ENCODE measurements at places on chromosomes 12 and 14.

DNA sequence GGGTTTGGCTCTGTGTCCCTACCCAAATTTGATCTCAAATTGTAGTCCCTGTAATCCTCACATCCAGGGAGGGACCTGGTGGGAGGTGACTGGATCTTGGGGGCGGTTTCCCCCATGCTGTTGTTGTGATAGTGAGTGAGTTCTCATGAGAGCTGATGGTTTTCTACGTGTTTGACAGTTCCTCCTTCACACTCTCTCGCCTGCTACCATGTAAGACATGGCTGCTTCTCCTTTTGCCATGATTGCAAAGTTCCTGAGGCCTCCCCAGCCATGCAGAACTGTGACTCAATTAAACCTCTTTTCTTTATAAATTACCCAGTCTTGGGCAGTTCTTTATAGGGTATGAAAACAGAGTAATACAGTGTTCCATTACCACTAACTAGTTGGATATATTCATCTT is 10.3 kb upstream of the LRRC23 start:
- DNase-seq, result no peak

- DNase-seq, result no peak
These were observed 16.9 kb upstream of the PNMA1 start for GRCh38 chr14:73731111-73731510.

- peak; percentile 88 for DNase-seq
These were observed 99.2 kb downstream of the DIP2B start for GRCh38 chr12:50603817-50604639.

GRCh38 chr14:39626589-39627576 is 194.7 kb upstream of the FBXO33 start:
- no peak for DNase-seq

- peak; percentile 39 for DNase-seq
These were observed 157.5 kb downstream of the TTC8 start for GRCh38 chr14:88981948-88982347.

DNA sequence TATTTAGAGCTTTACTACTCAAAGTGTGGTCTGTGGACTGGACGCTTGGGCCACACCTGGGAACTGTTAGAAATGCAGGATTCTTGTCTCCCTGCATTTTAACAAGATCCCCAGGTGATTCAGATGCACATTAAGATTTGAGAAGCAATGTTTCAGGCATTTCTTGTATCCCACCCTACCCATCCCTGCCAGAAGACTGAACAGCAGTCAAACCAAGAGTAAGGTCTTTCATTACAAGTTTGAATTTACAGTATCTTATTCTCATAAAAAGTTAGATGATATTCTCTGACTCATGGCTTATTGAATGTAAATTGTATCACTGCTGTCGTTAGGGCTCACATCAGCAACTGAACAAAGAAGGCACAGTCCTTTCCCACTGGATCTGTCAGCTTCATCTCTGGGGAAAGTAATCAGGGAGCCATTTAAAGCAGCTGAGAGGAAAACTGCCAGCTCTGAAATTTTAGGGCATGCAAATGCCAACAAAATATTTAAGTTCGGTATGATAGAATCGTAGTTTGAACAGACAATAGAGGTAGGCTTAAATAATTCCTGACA is 141.1 kb downstream of the AKAP6 start:
- DNase-seq, result no peak

GRCh38 chr12:79250960-79251755 is 386.6 kb downstream of the SYT1 start:
- peak; percentile 36 for DNase-seq

DNA sequence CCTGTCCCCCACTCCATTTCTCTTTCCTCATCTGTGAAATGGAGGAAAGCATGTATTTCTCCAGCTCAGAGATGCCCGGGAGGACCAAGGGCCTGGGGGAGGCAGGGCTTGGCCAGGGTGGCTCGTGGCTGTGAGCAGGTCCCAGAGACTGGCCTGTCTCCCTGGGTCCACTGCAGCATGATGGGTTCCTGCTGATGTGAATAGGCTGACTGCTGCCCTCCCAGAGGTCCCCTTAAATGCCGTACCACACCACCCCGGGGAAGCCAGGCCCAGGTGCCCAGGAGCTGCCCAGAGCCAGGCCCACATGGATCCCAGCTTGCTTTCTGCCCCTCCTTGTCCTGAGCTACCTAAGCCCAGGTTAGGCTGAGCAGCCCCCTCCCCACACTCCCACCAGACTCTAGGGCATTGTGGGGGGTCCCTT is 158.2 kb upstream of the C14orf180 start:
- no peak for DNase-seq

DNA sequence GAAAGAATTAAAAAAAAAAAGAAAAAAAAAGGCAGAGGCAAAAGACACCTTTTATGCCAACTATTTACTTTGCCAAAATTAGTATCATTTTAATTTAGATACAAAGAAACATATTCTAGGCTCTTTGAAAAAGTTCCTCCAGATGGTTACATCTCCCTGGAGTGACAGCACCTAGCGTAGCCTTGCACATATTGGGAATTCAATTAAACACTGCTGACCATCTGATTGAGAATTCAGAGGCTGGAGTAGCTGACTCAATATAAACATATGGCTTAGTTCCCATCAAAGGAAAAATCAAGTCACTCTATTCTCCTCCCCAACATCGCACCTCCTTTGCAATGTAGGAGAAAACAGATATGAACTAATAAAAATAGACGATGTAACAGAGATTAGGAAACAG is 36.4 kb downstream of the ANKS1B start:
- no peak for DNase-seq

DNA sequence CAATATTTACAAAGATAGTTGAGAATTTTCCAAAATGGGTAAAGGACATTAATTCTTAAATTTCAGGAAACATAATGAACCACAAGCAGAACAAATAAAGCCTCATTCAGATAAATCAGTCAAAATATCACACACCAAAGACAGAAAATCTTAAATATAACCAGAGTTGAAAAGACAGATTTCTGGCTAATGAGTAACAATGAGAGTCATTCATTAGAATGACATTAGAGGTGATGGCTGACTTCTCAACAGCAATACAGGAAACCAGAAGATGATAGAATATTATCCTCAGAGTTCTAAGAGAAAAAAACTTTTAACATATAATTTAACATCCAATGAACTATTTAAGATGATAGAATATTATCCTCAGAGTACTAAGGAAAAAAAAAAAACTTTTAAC is 124.2 kb downstream of the DENND5B start:
- peak; percentile 17 for DNase-seq

GRCh38 chr12:89346741-89347324 is 5.5 kb downstream of the DUSP6 start:
- peak; percentile 83 for DNase-seq

- no peak for DNase-seq
These were observed 902 bp downstream of the EML5 start for GRCh38 chr14:88791629-88792472.

GRCh38 chr14:31196839-31197492 is 10.6 kb downstream of the HECTD1 start:
- DNase-seq, result no peak

Data from iris pigment epithelial cell (primary cell).